ENCODE measurements at places on chromosomes 5 and 9. TPM values are rescaled to one million over a fixed set of nuclear protein-coding genes. Genes with fewer than 3 reads are reported as not detected.

TOR4A gene
- total RNA-seq: 2.8 TPM

KLHL3 gene
- 28.0 TPM for total RNA-seq

ZBTB26 gene
- total RNA-seq: 6.6 TPM

DOK3 gene
- 5.8 TPM for total RNA-seq

AMBP gene
- total RNA-seq: 3.0 TPM

ZBTB5 gene
- total RNA-seq: 13.6 TPM

GADD45G gene
- 8.8 TPM for total RNA-seq

PCDHGB1 gene
- not detected for total RNA-seq

DNA sequence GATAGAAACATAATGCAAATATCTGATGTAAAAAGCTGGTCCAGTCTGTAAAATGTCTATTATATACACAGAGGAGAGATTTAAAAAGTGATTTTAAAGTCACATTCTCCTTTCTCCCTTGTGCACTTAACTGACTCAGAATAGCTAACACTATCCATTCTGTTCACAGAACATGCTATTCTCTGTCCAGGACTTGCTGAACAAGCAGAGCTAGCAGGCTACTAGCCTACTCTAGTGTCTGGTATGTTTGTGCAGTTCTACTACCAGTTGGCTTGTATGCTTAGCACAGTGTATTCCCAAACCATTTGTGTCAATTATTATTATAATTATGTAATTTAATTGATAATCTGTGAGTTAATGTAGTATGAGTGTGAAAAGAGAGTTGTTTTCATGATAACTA is 161.7 kb upstream of the NUDT12 start:
- no peaks in the 10 kb centered on the region for H3K27me3 ChIP-seq
- H3K4me1 ChIP-seq: no peaks in the 10 kb centered on the region
- H3K36me3 ChIP-seq: no peaks in the 10 kb centered on the region
- no peak overlapping the region for H3K27ac ChIP-seq

DNA sequence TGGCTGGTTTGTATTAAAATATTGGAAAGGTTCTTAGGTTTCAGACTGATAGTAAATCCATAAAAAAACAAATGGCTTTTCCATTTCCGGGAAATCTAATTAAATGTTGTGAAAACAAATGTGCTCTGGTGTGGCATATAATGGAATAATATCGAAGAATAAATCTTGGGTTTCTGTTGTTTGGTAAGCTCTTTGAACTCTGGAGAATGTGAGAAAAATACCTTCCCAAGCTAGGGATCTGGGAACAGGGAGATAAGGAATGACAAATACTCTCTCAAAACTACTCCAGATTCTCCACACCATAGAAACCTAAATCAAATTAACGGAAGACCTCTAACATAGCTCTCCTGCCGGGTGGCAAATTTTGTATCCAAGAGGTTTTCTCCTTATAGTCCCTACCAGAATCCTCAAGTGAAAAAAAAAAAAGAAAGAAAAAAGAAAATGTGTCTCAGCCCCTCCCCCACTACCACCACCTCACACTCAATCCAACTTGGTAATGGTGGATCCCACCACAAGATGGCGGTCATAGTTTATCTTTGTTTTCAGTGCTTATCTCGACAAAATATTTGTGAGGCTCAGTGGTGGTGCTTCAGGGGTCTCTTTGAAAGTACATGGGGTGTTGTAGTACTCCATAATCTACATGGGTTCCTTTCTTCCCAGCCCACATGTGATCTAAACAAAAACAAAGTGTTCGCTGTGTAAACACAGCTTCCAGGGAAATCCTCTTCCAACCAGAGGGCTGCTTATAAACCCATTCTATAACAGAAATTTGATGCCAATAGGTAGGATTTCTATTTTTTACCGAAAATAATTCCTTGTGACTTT is 54.5 kb upstream of the FST start:
- H3K4me3 ChIP-seq: no peak overlapping the region
- no peaks in the 10 kb centered on the region for H3K36me3 ChIP-seq
- DNase-seq: no peak
- no peaks in the 10 kb centered on the region for H3K27me3 ChIP-seq
- no peaks in the 10 kb centered on the region for H3K4me1 ChIP-seq
- no peak overlapping the region for H3K27ac ChIP-seq

DNA sequence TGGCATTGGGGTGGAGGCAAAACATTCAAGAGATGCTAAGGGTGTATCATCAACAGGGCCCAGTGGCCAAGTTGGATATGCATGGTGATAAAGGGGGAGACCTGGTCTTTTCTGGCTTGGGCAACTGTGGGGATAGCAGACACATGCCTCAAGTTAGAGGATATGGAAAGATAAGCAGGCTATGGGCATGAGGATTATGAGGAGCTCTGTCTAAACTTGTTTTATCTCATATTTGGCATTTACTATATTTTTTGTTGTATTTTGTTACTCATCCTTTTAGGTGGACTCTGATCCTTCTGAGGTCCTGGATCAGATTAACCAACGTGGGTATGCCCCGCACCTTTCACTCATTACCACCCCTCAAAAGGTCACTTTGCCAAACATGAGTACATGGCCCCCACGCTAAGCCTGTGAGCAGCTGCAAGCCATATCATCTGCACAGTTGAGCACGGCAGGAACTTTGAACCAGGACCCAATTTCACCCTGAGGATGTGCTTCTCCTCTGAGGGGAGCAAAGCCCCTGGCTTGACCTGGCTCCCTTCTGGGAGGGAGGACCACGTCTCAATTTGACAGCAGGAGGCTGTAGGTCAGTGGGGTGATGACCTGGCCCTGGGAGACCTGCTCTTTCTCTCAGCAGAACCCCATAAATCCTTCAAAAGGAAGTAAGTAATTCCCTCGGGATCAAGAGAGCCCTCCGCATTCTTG is 71.1 kb upstream of the CD180 start:
- DNase-seq: no peak
- H3K27me3 ChIP-seq: no peaks in the 10 kb centered on the region
- no peaks in the 10 kb centered on the region for H3K36me3 ChIP-seq
- H3K4me1 ChIP-seq: no peaks in the 10 kb centered on the region
- H3K4me3 ChIP-seq: no peak overlapping the region

GRCh38 chr5:115227281-115227680 is 35.4 kb downstream of the PGGT1B start:
- no peaks in the 10 kb centered on the region for H3K4me1 ChIP-seq
- no peaks in the 10 kb centered on the region for H3K27me3 ChIP-seq
- no peaks in the 10 kb centered on the region for H3K36me3 ChIP-seq
- H3K4me3 ChIP-seq: no peak overlapping the region

DNA sequence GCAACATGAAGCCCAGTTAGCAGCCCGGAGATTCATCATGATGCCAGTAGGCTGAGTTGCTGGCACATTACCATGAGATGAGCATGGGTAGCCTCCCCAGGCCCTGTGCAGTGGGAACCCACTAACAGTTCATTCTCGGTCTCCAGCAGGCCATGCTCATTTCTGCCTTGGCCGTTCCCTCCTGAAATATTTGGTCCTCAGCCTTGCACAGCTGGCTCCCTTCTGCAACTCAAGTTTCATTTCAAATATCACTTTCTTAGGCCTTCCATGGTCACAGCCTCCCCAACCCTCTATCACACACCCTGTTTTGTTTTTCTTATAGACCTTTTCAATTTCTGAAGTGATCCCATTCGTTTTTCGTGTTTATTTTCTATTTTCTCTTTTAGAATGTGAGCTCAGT is 125.4 kb upstream of the VLDLR start:
- no peaks in the 10 kb centered on the region for H3K27me3 ChIP-seq
- H3K4me1 ChIP-seq: no peaks in the 10 kb centered on the region
- H3K4me3 ChIP-seq: no peak overlapping the region
- H3K36me3 ChIP-seq: no peaks in the 10 kb centered on the region
- no peak overlapping the region for H3K27ac ChIP-seq
- DNase-seq: no peak

GRCh38 chr5:179792612-179793467 is 946 bp upstream of the LTC4S start:
- H3K27me3 ChIP-seq: no peaks in the 10 kb centered on the region
- H3K36me3 ChIP-seq: no peaks in the 10 kb centered on the region
- H3K4me1 ChIP-seq: peaks cover 34% of the 10 kb centered on the region
- DNase-seq: no peak
- no peak overlapping the region for H3K4me3 ChIP-seq

DNA sequence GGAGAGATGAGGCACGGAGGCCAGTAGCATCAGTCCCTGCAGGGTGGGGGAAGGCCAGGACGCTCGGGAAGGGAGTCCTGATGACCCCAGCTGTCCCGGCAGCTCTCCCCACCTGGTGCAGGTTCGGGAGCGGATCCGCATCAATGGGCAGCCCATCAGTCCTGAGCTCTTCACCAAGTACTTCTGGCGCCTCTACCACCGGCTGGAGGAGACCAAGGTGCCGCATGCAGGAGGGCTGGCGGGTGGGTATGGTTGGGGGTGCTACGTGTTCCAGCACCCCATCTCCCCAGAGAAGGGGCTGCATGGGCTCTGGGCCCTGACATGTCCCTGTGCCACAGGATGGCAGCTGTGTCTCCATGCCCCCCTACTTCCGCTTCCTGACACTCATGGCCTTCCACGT is 4.2 kb downstream of the FPGS start:
- H3K27ac ChIP-seq: no peak overlapping the region
- DNase-seq: no peak
- no peak overlapping the region for H3K4me3 ChIP-seq
- H3K4me1 ChIP-seq: peaks cover 4% of the 10 kb centered on the region
- H3K36me3 ChIP-seq: peaks cover 18% of the 10 kb centered on the region

- no peaks in the 10 kb centered on the region for H3K27me3 ChIP-seq
- no peak for DNase-seq
- H3K4me1 ChIP-seq: no peaks in the 10 kb centered on the region
- H3K36me3 ChIP-seq: no peaks in the 10 kb centered on the region
Observed at GRCh38 chr9:70679845-70680244, 265.4 kb upstream of the KLF9 start.

DNA sequence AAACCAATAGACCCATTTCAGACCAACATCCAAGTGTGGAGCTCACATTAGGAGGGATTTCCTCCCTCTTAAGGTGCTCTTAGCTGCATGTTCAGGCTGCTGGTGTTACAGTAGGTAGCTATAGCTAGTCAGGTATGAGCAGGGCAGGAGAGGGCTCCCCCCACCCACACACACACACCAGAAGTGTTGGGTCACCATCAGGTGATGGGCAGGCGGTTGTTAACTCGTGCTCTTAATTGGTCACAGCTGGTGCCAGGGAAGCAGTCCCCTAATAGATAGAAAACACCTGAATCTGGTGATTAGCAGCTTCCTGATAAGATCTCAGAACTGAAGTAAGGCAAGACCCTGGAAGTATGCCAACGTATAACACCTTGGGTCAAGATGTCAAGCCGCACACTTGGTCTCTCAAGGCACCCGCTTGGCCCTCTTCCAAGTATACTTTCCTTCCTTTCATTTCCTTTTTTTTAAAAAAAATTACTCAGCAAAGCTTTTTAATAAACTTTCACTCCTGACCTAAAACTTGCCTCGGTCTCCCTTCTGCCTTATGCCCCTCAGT is 532.4 kb downstream of the DNAH5 start:
- no peaks in the 10 kb centered on the region for H3K36me3 ChIP-seq
- no peaks in the 10 kb centered on the region for H3K27me3 ChIP-seq
- H3K4me1 ChIP-seq: no peaks in the 10 kb centered on the region
- no peak overlapping the region for H3K4me3 ChIP-seq
- H3K27ac ChIP-seq: no peak overlapping the region

DNA sequence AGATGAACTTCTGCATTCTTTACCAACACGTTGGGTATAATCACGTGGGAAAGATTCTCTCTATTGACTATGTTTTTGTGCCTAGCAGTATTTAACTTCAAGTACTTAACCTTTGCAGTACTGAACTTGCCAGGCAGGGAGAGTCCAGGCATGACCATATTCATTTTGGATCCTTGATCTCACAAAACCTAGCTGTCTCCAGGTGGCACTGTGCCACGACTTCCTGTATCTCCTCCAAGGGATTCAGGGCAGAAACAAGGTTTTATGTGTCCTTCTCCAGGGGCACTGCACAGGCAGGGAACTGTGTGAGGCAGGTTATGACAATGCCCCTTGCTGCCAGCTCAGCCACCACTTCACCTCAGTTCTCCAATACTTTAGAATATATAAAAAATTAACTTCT is 11.7 kb upstream of the IFNA5 start:
- no peaks in the 10 kb centered on the region for H3K27me3 ChIP-seq
- DNase-seq: no peak
- H3K4me3 ChIP-seq: no peak overlapping the region
- no peaks in the 10 kb centered on the region for H3K4me1 ChIP-seq

GRCh38 chr5:154364771-154365170 is 81.0 kb upstream of the SAP30L start:
- no peak for DNase-seq

DNA sequence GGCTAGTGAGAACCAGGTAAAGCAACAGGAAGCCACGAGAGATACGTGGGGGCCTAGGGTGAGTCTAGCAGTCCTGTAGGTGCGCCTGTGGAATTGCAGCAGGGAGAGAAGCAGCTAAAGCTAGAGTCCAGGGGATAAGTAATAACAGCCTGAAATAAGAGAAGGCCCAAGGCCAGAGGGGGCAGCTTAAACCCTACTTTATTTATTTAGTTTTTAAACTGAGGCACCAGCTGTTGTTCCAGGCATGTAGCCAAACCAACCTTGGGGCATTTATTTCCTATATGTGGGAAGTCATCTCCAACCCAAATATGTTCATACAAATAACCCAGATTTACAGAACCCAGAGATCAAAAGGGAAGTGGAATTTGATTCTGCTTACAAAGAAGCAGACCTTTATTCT is 93.5 kb downstream of the GLDC start:
- no peaks in the 10 kb centered on the region for H3K27me3 ChIP-seq
- H3K4me3 ChIP-seq: no peak overlapping the region
- DNase-seq: no peak
- no peaks in the 10 kb centered on the region for H3K4me1 ChIP-seq

DNA sequence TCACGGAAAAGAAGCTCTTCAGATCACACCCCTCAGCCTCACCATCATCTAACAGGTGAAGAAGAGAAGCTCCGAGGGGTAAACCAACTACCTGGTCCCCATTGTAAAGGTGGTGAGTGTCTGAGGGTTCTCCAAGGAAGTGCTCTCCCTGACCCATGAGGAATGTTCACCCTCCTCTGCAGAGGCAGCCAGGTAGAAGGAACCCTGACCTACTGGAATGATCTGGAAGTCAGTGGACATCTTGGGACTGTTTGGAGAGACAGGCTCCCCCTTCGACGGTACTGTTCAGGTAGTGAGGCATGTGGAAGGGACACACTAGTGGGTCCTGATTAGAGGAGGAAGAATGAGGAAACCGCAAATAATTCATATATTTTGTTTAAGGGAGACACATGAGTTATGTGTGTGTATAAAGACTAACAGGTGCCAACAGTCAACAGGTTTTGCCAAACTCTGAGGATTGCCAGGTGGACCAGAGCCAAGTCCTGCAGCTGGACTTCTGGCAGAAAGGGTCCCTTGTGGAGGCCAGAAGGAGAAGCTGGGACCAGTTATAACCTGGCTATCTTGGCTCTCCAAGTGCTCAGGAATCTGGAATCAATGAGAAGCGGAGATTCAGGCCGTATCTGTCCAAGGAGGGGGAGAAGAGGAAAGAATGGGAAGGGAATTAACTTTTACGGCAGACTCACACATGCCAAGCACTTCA is 3.0 kb upstream of the ZBTB34 start:
- H3K27me3 ChIP-seq: no peaks in the 10 kb centered on the region
- H3K36me3 ChIP-seq: no peaks in the 10 kb centered on the region
- no peak overlapping the region for H3K4me3 ChIP-seq
- no peak overlapping the region for H3K27ac ChIP-seq
- H3K4me1 ChIP-seq: peaks cover 5% of the 10 kb centered on the region

GRCh38 chr5:151295138-151295537 is 8.4 kb downstream of the SLC36A3 start:
- no peak for DNase-seq
- no peaks in the 10 kb centered on the region for H3K4me1 ChIP-seq
- H3K4me3 ChIP-seq: no peak overlapping the region
- no peaks in the 10 kb centered on the region for H3K27me3 ChIP-seq

All from T-cell (primary cell).